ENCODE measurements at places on chromosomes 12 and 14.

GRCh38 chr12:110010853-110011723 lies 11.9 kb downstream of the ANKRD13A start:
- no peak for DNase-seq

DNA sequence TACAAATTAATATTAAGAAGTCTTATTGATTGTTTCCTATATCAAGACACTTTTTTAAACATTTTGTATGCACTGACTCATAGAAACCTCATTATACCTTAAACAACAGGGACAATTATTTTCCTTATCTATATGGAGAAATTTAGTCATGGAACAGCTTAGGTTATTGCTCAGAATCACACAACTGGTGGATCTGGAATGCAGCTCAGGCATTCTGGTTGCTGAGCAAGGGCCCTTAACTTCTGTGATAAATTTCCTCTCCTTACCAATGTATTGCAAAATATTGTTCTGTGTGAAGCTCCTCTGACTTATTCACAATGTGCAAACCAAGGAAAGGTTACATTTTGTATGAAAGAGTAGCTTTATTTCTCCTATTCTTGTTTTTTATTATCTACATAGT lies 817.8 kb downstream of the LRFN5 start:
- no peak for DNase-seq

GRCh38 chr12:11780521-11781101 lies 131.1 kb downstream of the ETV6 start:
- no peak for DNase-seq

DNA sequence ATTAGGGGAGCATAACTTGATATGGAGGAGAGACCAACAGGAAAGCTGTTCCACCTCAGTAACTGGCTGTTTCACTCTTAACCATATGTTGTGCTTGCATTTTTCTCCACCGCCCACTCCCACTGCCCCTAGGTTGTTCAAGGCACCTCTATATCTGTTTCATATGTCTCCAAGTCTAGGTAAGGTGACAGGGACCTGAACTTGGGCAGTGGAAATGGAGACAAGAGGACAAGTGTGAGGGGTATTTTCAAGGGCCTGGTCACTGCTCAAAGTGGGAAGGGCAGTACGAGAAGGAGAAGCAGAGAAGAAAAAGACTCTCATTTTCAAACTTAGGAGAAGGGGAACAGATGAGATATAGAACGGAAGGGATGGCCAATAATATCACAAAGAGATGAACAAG lies 3.1 kb downstream of the SLC38A1 start:
- DNase-seq = no peak

DNA sequence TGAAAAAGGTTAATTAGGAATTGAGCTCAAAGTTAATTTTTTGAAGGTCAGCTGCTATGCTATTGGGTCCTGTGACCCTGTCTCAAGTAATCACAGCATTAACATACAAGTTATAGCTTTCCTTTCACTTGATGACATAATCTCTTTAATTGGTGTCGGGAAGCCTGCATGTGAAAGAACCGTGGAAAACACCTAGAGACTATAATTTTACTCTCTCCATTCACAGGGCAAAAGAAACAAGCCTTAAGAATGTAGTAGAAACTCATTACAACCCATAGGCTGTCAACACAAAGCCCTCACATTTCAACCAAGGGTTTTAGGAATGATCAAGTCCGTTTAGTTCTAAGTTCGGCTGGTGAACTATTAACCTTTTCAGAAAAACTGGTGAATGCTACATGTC lies 104.4 kb downstream of the PPM1A start:
- no peak for DNase-seq

GRCh38 chr14:79473651-79474050 lies 737.7 kb downstream of the DIO2 start:
- no peak for DNase-seq

DNA sequence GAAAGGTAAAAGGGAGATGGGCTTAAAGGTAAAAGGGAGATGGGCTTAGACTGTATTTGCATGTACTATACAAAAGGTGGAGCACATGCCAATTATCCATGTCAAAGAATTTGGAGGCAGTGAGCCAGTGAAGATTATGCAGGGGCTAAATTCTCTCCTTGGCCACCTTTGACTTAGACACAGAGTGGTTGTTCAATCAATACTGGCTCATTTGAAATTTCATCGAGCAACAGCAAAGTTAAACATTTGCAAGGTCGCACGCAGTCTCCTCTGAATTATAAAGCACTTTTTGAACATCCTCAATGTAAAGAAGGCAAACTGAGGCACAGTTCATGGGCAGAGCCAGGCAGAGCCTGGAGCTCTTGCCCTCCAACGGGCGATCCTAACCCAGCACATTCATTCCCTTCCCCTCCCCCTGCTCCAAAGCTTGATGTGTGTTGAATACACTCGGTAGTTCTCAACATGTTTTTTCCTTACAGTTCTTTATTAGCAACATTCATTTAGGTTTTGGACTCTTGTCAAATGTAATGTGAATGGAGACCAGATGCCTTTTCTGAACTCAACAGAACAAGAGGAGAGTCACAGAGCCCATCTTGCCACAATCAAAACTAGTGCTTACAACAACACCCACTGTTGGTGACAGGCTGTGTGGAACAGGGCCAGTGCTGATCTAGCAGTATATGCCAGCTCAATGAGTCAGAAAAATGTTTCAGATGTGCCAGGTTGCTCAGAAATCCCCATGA lies 169.7 kb upstream of the G2E3 start:
- DNase-seq = no peak

DNA sequence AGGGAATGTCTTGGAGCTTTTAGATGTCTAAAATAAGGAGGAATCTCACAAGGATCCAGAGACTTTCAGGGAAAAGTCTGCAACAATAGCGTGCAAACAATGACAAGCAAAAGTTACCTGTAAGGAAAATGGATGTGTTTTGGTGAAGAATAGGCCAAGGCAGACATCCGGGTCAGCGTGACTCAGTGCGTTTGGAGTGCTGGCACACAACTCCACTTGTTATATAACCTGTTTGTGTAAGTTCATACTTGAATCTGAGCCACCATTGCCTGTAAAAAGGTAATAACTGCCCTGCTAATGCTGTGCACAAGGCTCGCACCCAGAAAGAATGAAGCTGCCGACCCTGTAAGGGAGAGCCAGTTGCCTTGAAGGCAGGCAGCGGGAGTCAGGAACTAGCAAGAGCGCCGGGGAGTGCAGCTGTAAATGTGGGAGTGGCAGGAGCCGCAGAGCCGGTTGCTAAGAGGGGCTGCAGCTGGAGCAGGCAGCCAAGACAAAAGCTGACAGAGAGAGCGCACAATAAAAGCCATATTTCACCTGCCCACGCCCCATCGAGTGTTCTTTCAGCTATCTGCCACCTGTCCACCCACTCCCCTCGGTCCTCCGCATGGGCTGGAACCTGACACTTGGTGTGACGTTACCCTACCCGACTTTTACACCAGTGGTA lies 638.5 kb upstream of the MIS18BP1 start:
- DNase-seq = peak; percentile 95

- DNase-seq = no peak
These were observed 36.4 kb downstream of the EPS8 start for GRCh38 chr12:15752785-15753184.

DNA sequence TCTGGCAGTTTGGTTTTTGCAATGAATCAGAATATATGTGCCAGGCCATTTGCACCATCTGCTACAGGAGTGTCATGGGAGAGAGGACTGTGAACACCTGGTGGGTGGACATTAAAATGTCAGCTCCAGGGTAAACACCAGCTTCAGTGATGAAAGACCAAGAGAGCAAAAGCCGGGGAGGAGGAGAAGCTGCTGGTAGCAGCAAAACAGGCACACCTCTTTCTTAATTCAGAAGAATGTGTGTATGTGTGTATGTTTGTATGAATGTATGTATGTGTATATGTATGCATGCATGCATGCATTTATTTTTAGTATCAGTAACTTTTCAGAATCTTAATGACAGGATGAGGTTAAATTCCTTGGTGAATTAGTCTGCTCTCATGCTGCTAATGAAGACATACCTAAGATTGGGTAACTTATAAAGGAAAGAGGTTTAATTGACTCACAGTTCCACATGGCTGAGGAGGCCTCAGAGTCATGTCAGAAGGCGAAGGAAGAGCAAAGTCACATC lies 357.4 kb upstream of the PRICKLE1 start:
- DNase-seq = no peak

- no peak for DNase-seq
These were observed 49.5 kb upstream of the RTRAF start for GRCh38 chr14:51939755-51940301.

DNA sequence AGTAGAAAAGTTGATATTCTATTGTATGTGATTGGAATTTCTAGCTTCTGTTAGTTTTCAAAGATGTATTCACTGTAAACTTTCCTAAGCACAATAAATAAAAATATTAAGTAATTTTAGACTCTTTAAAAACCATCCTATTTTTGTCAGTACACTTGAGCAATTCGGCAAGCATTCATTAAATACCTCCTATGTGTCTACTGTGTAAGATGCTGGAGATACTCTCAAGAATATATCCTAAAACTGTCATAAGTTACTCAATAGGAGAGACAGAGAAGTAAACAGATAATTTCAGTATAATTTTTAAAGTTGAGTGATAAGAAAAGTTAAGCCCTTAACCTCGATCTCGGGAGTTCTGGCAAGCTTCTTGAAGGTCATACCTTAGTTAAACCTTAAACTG lies 46.1 kb downstream of the FANCM start:
- no peak for DNase-seq

DNA sequence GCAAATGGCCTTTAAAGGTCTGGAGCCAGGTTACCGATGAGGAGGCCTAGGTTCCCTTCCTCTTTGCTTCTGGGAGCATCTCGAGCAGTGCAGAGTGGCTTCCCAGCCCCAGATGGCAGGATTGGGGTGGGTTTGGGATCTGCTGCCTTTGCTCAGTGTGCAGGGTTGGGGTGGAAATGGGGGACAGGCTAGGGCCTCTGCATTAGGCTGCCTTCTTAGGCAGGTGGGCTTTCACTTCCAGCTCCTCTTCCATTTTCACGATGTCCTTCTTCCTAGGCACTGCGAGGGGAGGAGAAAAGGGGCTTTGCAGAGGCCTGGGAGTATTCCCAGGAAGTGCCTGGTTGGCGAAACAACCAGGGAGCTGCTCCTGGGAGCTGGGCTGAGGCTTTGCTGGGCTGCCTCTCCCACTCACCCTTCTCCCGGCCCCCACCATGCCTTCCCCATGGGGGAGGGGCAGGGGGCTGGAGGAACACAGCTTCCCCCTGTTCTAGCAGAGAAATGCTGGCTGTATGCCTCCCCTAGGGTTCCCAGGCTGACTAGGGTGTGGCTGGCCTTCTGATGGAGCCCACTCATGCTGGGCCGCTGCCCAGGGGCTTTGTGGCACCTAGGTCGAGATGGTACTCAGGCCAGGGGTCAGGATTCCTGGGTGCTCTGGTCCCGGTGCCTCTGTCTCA lies 2.4 kb downstream of the NR4A1 start:
- DNase-seq = no peak

DNA sequence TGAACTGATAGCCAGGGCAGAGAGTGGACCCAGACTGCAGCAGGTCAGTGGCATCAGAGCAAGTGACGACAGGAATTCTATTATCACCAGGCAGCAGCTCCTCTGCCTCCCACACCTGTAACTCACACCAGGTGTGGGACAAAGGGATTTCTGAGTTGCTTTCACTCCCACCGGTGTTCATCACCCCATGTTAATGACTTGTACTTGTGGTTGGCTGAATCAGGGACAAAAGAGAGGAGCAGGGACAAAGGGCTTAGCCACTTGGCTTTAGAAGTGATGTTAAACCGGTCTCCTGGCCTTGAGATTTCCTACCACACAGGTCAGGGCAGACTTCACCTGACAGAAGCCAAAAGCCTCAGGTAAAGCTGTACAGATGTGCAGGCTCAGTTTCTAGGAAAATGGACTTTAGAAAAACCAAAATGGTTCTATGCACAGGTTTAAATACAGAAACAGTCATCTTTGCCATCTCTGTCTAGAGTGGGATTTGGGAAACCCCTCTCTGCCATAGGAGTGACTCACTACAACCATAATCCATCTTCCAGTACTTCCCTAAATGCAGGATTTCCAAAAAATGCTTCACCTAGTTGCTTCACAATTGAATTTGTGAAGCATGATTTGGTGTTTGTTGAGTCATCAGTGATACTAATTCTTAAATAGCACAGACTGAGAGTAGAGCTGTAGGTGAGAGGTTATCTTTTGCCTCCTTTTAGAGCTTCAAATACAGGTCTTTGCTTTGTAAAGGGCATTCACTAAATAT lies 158.5 kb downstream of the PRKCH start:
- DNase-seq = no peak

DNA sequence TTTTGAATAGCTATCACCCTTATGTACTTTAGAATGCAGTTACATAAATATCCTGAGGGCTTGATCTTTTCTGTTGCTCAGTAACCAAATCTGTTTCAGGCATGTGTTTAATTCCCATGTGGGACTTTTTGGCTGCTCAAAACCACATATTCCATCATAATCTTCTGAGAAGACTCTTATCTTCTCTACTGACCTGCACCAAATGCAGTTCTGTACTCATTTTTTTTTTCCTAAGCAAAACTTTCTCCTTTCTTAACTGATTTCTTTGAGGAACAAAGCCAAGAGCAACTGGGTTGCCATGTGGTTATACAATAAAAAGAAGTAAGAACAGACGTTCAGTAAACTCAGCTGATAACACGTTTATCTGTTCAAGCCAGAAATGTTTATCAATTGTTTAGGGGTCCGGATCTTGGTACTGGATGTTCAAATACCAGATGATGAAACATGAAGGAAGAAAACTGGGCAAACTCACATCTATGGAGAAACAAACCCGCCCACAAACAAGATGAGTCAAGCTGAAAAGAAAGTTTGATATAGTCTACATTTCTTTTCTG lies 50.1 kb downstream of the TMEM132C start:
- no peak for DNase-seq

GRCh38 chr12:105220150-105220928 lies 15.6 kb downstream of the APPL2 start:
- DNase-seq = no peak

GRCh38 chr14:63922696-63923421 lies 70.1 kb downstream of the SYNE2 start:
- DNase-seq = no peak

- no peak for DNase-seq
These were observed 186.5 kb downstream of the NELL2 start for GRCh38 chr12:44689587-44689986.

DNA sequence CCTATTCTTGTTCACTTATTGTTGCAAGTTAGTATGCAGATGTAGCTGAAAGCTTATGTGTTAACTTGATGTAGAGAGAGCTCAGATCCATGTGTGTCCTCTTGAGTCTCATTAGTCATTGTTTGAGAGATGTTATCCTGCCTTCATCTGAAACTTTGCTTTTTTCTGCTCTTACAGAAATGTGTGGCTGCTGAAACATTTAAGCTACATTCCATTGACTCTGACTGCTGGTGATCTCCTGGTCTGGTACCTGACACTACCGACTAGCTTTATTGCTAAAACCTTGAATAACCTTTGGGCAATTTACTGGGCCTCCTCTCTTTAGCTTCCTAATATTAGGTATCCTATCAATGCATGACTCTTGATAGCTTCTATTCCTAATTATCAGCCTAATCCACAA lies 705.6 kb upstream of the FOXG1 start:
- DNase-seq = no peak

GRCh38 chr12:19848421-19848820 lies 409.1 kb downstream of the AEBP2 start:
- DNase-seq = no peak

- DNase-seq = no peak
These were observed 19.1 kb downstream of the DAAM1 start for GRCh38 chr14:59207506-59207933.

- DNase-seq = no peak
These were observed 106.8 kb upstream of the RTL1 start for GRCh38 chr14:101010293-101010692.

GRCh38 chr14:85587151-85587711 lies 57.3 kb downstream of the FLRT2 start:
- no peak for DNase-seq

All from DMS153 (cell line).